Uterus (tissue), 4 donors: ENCODE measurements at places on chromosomes 5 and 9. TPM values are rescaled to one million over a fixed set of nuclear protein-coding genes. Genes with fewer than 3 reads are reported as not detected.

SLC6A19 gene
- not detected for total RNA-seq

OBP2B gene
- not detected for total RNA-seq

INSL6 gene
- not detected for total RNA-seq

TAF11L11 gene
- not detected for total RNA-seq

GGTA1 gene
- total RNA-seq = 0.77 TPM

CKMT2 gene
- 20.5 TPM for total RNA-seq

OR1K1 gene
- not detected for total RNA-seq

NME5 gene
- total RNA-seq = 9.2 TPM

SPATA31A3 gene
- total RNA-seq = not detected

GABRA6 gene
- total RNA-seq = not detected

SLC36A3 gene
- not detected for total RNA-seq

NSD1 gene
- 102 TPM for total RNA-seq

SPINK7 gene
- not detected for total RNA-seq

KCTD16 gene
- 0.12 TPM for total RNA-seq

C9 gene
- not detected for total RNA-seq

DEPDC1B gene
- not detected for total RNA-seq

AMBP gene
- total RNA-seq = not detected
